ENCODE measurements at places on chromosomes 13 and 19. TPM values are rescaled to one million over a fixed set of nuclear protein-coding genes. Genes with fewer than 3 reads are reported as not detected.
A peak's percentile ranks its signal among the peaks of the same experiment; 100 is the strongest.

The ZNF85 gene
- total RNA-seq: 10.9 TPM

The KLK3 gene
- total RNA-seq: not detected

The SERTM1 gene
- total RNA-seq: not detected

The MBD3L2 gene
- total RNA-seq: not detected

The HCST gene
- 0.36 TPM for total RNA-seq

The SYNGR4 gene
- not detected for total RNA-seq

The ZSCAN4 gene
- total RNA-seq: 0.36 TPM

The CYP2B6 gene
- total RNA-seq: not detected

The POLD1 gene
- 14.7 TPM for total RNA-seq

The ZNF541 gene
- total RNA-seq: under 0.01 TPM

DNA sequence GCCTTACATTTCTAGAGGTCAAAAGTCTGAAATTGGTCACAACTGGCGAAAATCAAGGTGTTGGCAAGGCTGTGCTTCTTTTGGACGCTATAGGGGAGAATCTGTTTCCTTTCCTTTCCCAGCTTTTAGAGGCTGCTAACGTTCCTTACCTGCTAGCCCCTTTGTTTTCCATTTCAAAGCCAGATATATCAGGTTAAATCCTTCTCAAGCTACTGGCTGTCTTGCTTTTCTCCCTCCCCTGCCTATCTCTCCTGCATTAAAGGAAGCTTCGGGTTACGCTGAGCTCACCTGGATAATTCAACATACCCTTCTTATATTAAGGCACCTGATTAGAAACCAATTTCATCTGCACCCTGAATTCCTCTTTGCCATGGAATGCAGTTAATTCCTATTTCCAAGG is 1569.7 kb upstream of the SLC10A2 start:
- no peak for DNase-seq

DNA sequence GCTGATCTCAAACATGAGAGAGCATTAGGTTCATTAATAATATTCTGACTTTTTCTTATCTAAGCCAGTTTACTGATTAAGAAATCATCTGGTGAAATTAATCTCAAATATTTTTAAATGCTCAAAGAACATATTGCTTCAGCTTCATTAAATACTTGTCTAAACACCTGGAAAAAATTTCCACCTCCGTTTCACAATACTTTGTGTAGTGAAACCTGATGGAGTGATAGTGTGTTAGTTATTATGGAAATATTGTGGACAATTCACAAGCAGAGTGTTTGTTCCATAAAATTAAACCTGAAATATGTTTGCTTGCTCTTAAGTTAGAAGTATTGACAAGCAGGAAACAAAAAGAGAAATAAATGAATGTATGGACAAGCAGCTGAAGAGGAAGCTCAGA is 57.3 kb upstream of the RNF113B start:
- DNase-seq: no peak

GRCh38 chr19:9065457-9066014 is 21.3 kb upstream of the OR1M1 start:
- DNase-seq: no peak

- no peak for DNase-seq
Observed at GRCh38 chr13:52954838-52955237, 73.8 kb upstream of the OLFM4 start.

DNA sequence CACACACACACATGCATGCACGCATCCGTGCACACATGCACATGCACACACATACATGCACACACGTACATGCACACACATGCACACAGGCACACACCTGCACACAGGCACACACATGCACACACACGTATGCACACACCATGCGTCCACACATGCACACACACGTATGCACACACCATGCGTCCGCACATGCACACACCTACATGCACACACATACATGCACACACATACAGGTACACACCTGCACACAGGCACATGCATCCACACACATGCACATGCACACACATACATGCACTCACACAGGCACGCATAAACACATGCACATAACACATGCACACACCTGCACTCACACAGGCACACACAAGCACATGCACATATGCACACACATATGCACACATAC is 112.1 kb downstream of the DPF1 start:
- no peak for DNase-seq

GRCh38 chr19:50331994-50332243 is 2.7 kb upstream of the KCNC3 start:
- peak; percentile 64 for DNase-seq

GRCh38 chr13:59834801-59835200 is 328.9 kb downstream of the DIAPH3 start:
- DNase-seq: no peak

GRCh38 chr13:114128348-114128623 is 4.1 kb downstream of the RASA3 start:
- no peak for DNase-seq

DNA sequence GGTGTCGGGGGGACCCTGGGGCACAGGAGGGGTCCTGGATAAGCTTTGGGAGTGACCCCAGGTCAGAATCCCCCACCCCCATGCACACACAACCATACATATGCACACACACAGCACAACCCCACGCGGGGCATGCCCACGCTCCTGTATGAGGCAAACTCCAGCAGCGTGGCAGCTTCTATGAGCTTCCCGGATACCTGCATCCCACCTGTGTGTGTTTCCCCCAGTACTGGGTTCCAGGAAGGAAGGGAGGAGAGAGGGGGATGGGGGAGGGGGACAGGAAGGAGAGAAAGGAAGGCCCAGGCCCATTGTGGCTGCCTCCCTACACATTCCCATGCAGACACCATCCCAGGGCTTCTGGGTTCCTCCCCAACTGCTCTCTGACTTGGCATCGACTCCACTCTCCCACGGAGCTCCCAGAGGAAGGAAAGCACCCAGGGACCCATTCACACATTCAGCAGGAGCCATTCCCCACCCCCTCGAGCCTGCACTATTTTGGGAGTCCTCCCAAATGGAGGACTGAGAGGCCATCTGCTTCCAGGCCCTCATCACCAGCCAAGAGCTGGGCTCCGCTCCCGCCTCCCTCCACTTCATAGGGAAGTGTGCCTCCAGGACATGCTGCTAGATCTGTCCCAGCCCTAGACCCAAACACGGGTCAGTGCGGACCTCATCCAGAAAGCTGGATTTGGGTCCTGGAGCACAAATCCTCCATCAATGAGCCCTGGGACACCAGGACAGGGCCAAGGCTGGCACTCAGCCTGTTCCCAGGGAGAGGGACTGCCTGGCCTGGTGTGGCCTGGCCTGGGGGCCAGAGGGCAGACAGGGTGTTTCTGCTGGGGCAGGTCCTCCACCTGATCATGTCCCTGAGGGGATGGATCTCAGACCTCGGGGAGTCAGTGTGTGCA is 13.2 kb downstream of the PRR36 start:
- DNase-seq: peak; percentile 85

DNA sequence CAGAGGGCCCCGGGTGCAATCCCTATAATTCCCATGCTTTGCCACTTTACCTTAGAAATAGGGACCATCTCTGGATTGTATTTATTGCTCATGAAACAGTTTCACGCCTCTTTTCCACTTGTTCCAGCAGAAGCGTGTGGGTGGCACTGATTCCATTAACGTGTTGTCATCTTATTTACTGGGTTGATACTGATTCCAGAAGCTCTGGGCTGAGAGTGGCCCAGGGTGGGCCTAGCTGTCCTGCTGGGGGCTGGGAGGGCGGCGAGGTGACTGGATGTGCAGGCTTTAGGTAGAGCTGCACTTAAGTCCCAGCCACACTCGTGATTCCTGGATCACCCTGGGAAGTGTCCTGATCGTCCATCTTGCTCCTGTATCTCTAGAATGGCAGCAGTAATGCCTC is 155.0 kb downstream of the TEX29 start:
- DNase-seq: peak; percentile 62

- DNase-seq: no peak
Observed at GRCh38 chr19:609004-609346, 19.3 kb downstream of the HCN2 start.

GRCh38 chr13:54357284-54357933 is 1328.8 kb downstream of the OLFM4 start:
- DNase-seq: no peak

DNA sequence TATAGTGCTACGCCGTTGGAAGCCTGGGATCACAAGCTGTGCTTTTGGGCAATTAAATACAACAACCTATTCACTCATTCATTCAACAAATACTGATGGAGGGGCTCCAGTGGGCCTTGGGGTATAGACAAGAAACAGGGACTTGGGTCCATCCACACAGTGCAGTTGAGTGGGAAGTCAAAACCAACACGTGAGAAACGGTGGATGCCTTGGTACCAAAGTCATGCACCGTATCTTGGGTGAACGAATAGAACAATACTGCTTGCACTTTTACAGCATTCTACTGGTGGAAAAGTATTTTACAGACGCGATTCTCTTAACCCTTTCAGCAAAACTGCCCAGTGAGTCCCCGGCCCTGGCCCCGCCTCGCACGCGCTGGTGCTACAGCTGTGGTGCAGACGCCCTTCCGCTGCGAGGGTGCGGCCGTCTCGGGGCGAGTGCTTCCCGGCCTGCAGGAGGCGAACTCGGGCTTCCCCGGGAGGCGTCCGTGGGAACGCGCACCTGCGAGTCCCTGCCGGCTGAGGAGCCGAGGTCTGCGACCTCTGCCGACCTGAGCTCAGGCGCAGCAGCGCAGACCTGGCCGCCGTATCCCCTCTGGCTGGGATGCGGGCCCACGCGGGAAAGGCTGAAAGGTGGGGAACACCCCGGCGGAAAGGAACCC is 8.3 kb downstream of the TNFRSF19 start:
- peak; percentile 93 for DNase-seq

DNA sequence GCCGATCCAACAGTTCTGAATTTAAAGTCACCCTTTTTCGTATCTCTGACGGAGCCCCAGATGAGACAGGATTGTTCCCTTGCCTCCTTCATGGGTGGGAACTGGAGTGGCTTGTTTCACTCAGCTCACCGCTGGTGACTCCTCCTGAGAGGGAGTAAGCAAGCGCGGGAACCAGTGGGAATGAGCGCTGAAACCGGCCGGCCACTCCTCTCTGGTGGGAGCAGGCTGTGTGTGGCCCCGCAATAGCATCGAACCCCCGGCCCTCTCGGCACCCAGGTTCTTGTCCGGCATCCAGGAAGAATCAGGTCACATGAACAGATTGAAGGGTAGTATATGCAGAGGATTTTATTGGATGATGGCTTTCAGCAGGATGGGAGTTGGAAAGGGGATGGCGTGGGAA is 1211.6 kb upstream of the PCDH20 start:
- DNase-seq: no peak

DNA sequence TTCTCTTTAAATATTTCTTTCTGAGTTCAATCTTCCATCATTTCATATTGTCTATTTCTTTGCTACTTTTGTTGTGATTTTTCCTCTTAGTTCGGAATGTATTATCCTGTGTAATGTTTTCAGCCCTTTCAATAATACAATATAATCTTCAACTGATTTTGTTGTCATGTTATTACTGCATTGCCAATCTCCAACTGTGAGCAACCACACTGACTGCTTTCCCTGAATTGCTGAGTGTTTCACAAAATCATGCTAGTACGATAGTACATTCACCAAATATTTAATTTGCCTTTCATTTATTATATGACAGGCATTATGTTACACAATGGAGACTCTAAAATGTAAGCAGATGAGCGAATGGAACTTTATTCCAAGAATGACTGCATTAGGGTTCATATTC is 744.3 kb upstream of the ATXN8OS start:
- DNase-seq: no peak

- DNase-seq: peak; percentile 71
Observed at GRCh38 chr13:21014502-21015170, 46.8 kb downstream of the LATS2 start.

- DNase-seq: peak; percentile 15
Observed at GRCh38 chr19:30367006-30367405, 5.2 kb upstream of the ZNF536 start.

DNA sequence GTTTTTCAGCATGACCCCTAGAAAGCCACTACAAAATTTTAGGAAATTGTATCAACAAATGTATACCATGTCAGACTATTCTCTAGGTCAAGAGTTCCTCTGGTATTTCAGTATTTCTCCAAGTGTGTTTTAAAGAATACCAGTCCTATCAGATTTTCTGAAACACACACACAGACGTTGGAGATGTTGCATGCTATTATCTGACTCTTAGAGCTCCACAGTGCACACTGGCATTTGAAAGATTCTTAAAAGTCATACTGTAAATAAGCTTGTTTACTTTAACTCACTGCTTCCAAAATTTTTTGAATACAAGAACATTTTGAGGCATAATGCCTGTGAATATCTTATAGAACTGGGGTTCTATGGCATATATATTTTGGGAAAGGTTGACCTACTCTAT is 33.8 kb upstream of the VWA8 start:
- no peak for DNase-seq

DNA sequence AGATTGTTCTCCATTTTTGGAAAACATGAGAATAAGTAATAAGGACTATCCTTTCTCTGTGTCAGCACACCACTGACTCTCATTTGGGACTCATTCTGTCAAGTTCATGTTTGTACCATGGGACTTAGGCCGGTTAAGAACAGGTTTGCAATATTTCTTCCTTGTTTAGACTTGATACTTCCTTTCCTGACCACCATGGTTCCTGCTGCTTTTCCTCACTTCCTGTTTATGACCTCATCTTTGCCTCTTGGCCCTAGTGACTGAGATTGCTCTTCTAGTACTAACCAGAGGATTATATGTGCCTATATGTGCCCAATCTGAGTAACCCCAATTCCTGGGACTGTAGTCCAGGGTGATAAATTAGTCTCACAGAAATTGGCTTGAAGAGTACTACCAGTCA is 32.5 kb upstream of the NDFIP2 start:
- no peak for DNase-seq

GRCh38 chr19:30076751-30077670 is 135.0 kb downstream of the URI1 start:
- DNase-seq: peak; percentile 64

DNA sequence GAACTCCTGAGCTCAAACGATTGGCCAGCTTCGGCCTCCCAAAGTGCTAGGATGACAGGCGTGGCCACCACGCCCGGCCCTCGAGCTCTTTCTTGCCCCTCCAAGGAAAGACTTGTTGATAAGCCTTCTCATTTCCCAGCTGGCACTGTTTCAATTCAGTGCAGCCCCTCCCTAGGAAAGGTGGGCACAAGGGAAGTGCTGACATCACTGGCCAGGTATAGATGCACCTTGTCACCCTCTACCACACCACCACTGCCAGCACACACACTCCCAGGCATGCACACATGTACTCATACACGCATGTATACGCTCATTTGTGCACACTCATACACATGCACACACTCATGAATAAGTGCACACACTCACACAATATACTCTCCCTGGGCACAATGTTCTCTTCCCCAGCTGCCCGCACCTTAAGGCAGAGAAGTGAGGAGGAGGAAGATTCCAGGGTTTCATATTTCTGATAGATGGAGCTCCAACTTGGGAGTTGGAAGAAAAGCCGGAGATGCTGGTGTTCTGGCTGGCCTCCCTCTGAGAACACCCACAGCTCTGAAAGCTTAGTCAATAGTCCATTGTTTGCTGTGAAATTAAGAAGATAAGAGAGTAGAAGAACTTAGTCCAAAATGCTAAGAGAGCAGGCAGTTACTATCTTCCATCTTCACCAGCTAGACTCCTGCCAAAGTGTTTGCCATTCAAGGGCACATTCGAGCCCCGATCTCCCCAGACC is 196.7 kb downstream of the FOXO1 start:
- DNase-seq: no peak

GRCh38 chr13:105929505-105929904 is 606.0 kb downstream of the EFNB2 start:
- DNase-seq: no peak
